ENCODE measurements at places on chromosomes 3 and 15.

- DNase-seq: no peak
Observed at GRCh38 chr3:48426944-48427629, 2.8 kb downstream of the PLXNB1 start.

GRCh38 chr15:95291898-95292472 is 1038.5 kb upstream of the NR2F2 start:
- DNase-seq: peak; percentile 39

GRCh38 chr3:106247902-106248684 is 379.3 kb upstream of the CBLB start:
- no peak for DNase-seq

DNA sequence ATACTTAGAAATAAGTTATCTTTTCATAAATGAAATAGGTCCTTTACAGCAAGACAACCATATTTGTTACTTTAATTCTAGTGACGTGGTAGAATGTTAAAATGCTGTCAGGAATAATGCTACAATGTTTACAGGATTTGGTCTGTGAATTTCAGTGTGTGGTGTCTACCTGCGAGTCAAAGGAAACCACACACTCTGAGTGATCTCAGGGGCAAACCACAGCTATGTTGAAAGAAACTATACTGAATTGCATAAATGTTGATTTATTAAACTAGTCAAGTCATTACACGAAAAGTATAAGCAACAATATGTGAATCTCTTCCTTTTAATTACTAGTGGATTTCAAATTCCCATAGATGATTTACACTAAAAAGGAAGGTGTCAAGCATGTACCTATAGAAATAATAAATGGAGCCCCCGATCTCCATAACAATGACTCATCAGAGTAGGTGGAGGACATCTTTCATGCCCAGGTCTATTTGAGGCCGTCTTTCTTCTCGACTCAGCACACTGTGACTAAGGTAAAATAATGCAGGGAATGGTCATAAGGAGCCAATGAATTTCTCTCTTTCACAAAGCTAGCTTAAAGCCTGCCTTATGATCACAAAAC is 463.0 kb downstream of the ERC2 start:
- DNase-seq: no peak

GRCh38 chr3:46615050-46615775 is 2.9 kb downstream of the FAM240A start:
- no peak for DNase-seq

GRCh38 chr3:194536871-194537637 is 50.3 kb upstream of the ATP13A3 start:
- DNase-seq: no peak

GRCh38 chr3:63940389-63940757 is 28.2 kb upstream of the SCAANT1 start:
- peak; percentile 9 for DNase-seq

DNA sequence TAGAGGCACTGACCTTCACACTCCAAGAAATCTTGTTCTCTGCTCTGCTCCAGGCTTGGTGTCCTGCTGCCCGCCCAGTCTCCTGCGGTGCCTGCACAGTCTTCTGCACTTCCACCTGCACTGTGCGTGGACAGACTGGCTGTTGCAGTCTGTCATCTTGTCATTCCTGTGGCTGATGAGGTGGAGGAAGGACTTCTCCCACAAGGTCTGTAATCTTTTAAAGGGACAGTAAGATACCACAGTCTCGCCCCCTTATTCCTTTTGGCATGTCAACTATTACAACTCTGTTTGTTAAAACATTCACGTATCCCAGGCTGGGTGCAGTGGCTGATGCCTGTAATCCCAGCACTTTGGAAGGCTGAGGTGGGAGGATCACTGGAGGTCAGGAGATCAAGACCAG is 54.1 kb upstream of the IGF2BP2 start:
- peak; percentile 13 for DNase-seq

DNA sequence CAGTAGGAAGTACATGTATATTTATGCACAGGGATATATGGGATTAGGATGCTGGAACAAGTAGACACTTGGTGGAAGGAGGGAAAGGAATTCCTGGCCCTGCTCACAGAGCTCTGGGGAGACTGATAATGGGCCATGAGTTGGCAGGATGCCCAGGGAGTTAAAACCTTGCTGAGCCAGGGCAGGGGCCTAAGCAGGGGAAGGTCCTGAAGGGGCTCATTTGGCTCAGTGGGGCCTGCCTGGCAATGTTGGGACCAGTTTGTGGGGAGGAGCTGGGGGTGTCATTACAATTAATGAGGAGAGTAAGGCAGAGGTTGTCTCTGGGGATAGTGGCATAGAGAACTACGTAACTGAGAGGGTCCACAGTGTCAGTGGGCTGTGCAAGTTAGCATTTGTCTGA is 124.2 kb upstream of the ADPGK start:
- DNase-seq: no peak

DNA sequence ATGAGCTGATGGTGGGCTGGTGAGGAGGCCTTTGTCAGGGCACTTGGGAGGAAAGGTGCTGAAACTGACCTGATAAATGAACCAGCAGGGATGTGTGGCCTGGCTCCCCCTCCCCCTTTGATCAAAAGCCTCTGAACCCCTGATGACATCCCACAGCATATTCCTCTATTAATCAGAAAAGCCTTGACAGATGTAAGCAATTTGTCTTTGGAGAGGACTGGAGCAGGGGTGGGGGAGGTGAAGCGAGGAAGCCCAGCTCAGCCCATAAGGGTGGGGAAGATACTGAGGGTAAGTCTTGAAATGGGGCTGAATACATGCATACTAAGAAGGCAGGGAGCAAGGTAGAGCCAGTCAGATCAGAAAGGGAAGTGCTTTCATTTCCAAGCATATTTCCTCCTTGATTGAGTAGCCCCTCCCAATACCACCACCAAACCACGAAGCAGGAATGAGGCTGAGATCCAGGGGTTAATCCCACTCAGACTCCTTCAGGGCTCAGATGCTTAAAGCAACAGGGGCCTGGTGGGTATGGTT is 34.7 kb upstream of the MRPS22 start:
- no peak for DNase-seq

- DNase-seq: no peak
Observed at GRCh38 chr3:46673151-46674030, 20.1 kb downstream of the ALS2CL start.

DNA sequence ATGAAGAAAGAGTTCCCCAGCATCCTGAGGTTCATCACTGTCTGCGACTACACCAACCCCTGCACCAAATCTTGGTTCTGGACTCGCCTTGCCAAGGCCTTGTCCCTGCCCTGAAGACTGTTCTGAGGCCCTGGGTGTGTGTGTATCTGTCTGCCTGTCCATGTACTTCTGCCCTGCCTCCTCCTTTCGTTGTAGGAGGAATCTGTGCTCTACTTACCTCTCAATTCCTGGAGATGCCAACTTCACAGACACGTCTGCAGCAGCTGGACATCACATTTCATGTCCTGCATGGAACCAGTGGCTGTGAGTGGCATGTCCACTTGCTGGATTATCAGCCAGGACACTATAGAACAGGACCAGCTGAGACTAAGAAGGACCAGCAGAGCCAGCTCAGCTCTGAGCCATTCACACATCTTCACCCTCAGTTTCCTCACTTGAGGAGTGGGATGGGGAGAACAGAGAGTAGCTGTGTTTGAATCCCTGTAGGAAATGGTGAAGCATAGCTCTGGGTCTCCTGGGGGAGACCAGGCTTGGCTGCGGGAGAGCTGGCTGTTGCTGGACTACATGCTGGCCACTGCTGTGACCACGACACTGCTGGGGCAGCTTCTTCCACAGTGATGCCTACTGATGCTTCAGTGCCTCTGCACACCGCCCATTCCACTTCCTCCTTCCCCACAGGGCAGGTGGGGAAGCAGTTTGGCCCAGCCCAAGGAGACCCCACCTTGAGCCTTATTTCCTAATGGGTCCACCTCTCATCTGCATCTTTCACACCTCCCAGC is 2.9 kb downstream of the MYD88 start:
- DNase-seq: no peak
